ENCODE measurements at places on chromosomes 2 and 18.

- no peak for DNase-seq
Measured at GRCh38 chr18:79257480-79257879, 138.2 kb upstream of the NFATC1 start.

- no peak for DNase-seq
Measured at GRCh38 chr2:130827502-130828251, 9.0 kb upstream of the ARHGEF4 start.

DNA sequence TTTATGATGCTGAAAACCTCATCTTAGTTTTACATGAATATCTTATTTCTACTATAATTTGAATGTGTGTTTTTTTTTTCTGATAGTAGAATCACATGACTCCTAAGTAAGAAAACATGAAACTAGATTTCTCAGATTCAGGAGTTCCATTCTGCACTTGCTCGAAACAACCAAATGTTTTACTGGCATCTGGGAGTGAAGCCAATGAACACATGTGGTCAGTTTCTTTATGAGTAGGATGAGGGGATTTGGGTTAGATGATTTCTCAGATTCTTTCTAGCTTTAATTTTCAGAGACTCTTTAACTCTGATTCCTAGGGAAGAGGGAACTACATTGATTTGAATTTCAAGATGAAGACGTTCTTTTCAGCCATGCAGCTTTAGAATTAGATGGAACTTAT, 225.0 kb upstream of the NT5C1B start:
- no peak for DNase-seq

GRCh38 chr2:70608373-70608772, 54.7 kb upstream of the TGFA start:
- DNase-seq = no peak

DNA sequence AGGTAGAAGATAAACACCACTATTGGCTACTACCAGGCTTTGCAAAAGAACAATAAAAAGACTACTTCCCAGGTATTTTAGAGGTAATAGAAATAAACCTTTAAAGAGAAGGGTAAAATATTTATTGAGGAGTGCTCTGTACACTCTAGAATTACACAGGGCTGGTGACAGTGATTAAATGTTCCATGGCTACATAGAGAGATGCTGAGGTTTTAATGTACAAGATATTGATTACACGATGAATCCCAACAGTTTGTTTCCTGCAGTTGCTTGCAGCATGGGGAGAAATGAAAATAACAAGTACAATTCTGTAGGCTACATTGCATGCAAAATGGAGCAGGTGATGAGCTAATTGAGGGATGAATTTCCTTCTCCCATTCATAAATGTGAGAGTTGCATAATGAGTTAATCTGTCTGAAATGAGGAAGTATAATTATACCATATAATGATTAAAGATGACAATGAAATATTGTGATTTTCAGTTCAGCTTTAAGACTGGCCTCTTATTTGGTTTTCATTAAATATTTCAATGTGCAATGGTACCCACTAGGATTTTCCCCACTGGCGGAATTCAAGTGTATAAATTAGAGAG, 266.1 kb downstream of the SOCS6 start:
- no peak for DNase-seq

GRCh38 chr2:128786316-128786715, 467.6 kb upstream of the HS6ST1 start:
- no peak for DNase-seq

- no peak for DNase-seq
Measured at GRCh38 chr2:68824831-68825230, 46.4 kb downstream of the BMP10 start.

DNA sequence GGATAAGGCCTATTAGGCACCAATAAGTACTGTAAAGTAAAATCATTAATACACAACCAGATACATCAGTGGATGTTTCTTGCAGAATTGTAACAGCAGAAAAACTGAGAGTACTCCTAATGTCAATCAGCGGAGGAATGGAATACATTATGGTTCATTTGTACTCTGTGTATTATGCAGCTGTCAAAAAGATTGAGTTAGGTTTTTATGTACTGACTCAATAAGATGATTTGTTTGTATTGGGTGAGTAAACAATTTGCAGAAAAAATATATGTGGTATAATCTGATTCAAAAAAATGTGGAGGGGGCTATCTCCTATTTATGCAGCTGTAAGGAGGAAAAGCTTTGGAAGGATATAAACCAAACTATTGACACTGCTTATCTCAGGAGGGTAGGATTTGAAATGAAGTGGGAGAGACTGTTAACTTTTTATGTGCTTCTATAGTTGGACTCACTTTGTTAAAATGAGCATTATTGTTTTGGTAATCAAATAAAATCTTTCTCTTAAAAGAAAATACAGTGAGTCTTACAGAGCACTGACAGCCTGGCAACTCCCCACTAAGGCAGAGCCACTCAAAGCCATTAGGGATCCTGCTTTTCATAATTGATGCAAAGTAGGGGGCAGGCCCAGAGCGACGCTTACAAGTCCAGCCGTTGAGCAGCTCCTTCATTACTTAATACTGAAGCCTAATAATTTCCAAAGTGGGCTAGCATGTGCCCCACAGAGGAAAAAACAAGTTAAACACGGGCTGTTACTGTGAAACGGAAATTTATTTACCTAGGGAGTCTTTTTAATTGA, 168.8 kb downstream of the PHLPP1 start:
- no peak for DNase-seq

DNA sequence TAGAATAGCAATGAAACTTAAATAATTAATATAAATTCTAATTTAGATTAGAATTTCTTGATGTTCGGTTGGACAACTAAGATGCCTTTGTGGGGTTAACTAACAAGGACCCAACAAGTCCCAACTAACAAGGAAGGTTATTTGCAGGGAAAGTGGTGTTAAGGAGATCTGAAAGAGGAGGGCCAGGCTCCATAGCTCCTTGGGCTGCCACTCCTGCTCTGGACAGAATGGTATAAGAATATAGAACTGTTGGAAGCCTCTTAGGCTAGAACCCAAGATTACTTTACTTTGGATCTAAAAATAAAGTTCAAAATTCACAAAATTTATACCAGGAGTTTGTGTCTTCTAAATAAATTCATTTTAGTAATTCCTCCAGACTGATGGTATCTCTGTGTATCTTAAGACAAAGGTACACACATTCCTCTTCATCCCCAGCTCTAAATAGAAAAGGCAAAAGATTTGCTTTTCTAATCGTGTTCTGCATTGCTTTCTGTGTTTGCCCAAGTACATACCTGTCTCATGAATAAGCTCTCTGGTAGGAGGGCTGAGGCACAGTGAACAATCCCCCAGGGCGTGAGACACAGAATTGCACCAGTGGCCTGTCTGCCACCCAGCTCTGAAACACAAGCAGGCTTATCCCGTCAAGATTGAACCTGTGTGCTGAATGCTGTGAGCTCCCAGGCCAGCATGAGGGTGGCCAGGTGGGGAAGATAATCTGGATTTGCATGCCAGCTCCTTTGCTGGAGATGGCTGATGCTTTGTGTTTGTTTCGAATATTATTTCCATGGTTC, 176.0 kb downstream of the ACKR3 start:
- no peak for DNase-seq

DNA sequence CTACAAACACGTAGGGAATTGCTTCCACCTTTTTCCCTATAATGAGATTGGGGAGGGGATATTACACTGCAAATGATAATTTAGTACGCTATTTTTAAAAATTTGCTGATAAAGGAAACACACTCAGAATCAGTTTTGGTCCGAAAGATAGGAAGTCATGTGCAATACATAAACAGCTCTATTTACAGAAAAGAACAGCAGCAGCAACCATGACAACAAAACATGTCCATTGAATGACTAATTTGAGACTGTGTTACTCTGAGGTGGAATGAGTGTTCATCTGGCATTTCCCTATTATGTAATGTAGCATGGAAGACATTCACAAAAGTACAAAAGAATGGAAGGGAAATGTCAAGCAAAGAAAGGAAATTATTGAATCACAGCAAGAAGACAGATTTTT, 337.2 kb downstream of the NBAS start:
- no peak for DNase-seq

GRCh38 chr2:95346231-95346737, 49.1 kb downstream of the KCNIP3 start:
- no peak for DNase-seq

DNA sequence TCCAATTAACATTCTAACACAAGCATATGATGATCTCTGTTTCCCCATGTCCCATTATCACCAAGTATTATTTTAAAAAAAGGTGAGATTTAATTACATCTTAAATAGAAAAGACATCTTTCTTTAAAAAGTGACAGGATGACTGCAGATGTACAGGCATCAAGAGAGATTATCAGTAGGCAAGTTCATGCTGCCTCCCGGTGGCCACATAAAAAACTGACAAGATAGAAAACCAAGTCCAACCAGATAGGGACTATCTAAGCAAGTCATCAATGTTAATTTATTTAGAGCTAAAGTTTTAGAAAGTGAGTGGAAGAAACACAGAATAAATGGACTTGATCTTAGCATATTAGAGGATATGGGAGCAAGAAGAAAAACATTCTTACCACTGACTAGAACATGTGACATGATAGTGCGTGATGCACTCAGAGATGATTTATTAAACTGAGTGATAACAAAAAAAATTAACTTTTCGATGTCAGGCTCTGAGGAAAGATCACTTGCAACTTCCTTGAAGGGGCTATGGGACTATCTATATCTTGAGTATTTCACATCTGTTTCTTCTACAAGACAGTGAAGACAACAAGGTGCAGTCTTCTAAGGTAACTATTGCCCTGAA, 5.4 kb upstream of the TDRD15 start:
- DNase-seq = no peak

DNA sequence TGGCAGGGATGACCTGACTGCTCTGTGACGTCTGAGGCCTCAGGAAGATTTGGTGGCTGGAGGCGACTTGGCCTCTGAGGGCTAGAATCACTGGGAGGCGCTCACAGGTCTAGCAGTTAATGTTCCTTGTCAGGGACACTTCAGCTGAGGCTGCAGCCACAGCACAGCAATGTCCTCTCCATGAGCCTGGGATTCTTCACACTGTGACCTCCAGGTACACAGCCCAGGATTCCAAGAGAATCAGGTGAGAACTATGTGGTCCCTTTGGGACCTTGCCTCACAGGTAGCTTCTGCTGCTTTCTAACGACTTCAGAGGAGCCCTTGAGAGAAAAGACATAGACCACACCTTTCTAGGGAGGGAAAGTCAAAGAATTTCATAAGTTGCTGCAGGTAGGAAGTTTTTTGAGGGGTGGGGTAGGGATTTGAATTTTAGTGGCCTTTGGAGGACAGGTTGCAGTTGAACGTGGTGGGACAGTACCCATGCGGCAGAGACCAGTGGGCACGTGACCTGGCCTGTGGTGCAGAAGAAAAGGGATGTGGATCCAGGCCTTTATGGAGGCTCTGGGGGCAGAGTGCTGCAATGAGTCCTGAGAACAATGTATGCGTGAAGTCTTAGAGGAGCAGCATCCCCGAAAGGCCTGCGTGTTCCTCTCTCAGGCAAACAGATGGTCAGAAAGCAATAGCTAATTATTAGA, 86.2 kb downstream of the LYPD1 start:
- DNase-seq = no peak

GRCh38 chr2:32750880-32751279, 123.0 kb downstream of the TTC27 start:
- no peak for DNase-seq

DNA sequence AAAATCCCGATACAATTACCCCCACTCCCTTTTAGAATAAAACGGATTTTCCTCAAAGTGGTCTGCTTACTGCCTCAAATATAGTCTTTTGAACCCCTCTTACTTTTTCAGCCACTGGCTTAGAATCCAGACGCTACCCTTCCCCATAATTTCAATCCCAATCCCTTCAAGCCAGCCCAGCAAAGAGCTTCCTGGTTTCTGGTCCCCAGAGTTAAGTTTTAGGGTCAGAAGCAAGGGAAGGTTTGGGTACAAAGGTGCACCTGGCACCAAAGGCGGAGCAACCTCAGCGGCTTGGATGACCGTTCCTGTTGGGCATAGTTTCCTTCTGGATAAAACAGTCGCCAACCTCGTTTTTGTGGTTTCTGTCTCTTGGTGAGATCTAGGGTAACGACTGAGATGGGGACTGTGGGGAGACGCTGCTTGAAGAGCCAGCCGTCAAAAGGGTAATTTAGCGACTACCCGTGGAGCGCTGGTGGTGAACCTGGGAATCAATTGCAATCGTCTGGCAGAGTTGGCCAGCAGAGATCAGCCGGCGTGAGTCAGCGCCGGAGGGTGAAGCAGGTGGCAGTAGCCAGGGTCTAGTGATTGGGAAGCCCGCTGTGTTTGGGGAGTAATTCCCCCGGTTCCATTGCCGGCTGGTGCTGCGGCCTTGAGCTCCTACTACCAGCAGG, 1.6 kb downstream of the FEV start:
- no peak for DNase-seq

GRCh38 chr18:55778788-55779690, 191.0 kb upstream of the TCF4 start:
- DNase-seq = no peak

DNA sequence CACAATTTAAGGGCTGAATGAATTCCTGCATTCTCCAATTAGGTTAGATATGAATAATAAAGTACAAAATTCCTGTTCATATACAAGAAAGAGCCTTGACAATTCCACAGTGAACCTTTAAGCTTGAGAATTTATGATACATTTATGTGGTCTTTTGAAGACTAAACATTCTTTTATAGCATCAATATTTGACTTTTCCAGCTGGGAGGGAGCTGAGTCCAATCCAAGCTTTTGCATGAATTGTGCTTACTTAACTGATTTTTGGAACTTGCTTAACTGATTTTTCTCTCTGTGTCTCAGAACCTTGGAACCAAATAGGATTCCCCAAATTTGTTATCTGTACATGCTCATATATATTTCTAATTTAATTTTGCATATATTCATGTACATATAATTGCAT, 388.0 kb downstream of the TRIB2 start:
- DNase-seq = no peak

DNA sequence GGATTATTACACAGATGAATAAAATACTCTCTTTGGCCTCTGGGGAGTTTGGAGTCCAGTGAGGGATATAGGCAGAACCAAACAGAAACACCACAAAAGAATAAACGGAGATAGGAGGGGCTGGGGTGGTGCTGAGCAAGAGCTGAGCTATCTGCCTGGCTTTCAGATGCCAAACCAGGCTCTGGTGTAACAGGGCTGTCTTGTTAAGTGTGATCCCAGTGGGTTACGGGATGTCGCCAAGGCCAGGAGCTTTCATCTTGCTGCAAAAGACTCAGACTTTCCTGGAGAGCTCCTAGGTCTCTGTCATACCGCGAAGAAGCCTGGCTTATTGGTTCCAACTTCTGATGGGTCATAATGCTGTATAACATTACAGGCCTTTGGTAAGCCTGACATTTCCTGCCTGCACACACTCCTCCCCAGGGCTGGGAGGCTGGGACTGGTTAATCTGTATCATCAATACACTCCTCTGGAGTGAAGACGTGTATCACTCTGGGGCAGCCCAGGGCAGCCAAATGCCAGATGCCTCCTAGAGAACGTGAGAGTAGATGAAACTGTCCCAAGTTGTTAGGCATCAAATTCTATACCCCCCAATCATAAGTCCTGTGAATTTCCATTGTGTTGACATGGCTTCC, 60.5 kb downstream of the STPG4 start:
- DNase-seq = no peak

- no peak for DNase-seq
Measured at GRCh38 chr2:206266130-206267125, 8.0 kb upstream of the ZDBF2 start.

All from stimulated activated CD8-positive, alpha-beta memory T cell treated with anti-CD3 and anti-CD28 coated beads, Interleukin-4, amount 100 ng/mL, for 1 hour (primary cell).